ENCODE measurements at places on chromosomes 12 and 14.

- no peak for DNase-seq
These were observed 42.5 kb upstream of the VPS33A start for GRCh38 chr12:122308811-122309210.

GRCh38 chr12:76852106-76852505 is 26.7 kb downstream of the CSRP2 start:
- no peak for DNase-seq

GRCh38 chr12:50268482-50268881 is 14.8 kb downstream of the LIMA1 start:
- no peak for DNase-seq

DNA sequence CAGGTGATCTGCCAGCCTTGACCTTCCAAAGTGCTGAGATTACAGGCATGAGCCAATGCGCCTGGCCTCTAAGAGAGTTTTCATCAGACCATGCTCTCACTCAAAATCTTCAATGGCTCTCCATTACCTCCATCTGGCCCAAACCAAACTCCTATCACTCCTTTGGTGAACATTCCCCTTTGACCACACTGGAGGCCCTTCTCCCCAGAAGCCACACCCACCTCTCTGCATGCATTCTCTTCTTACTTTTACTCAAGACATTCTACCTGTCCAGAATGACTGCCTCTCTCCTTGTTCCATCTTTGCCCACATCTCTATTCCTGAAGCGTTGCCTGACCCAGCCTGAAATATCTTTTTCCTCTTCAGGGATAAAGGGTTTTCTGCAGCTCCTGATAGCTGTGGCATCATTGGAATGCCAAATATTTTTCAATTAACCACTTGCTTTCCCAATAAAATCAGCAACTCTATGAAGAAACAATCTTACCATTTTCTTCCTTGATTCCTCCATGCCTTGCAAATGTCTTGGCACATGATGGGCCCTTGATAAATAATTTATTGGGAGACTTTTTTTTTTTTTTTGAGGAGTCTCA is 15.5 kb downstream of the PLEK2 start:
- no peak for DNase-seq
